ENCODE measurements at places on chromosomes 2 and 18. TPM values are rescaled to one million over a fixed set of nuclear protein-coding genes. Genes with fewer than 3 reads are reported as not detected.

Gene PID1
- total RNA-seq, result not detected

- H3K4me3 ChIP-seq, result peak overlapping the region; percentile 79
- peak overlapping the region; percentile 25 for H3K27ac ChIP-seq
- peaks cover 92% of the 10 kb centered on the region for H3K4me1 ChIP-seq
These were observed 95.1 kb downstream of the ZFP36L2 start for GRCh38 chr2:43131051-43131889.

Gene LRATD1
- total RNA-seq, result not detected

Gene IL36RN
- not detected for total RNA-seq

GRCh38 chr2:55451699-55452098 is 32.0 kb upstream of the CCDC88A start:
- H3K27me3 ChIP-seq, result no peaks in the 10 kb centered on the region
- no peaks in the 10 kb centered on the region for H3K36me3 ChIP-seq
- no peak overlapping the region for H3K27ac ChIP-seq
- no peaks in the 10 kb centered on the region for H3K4me1 ChIP-seq
- H3K4me3 ChIP-seq, result no peak overlapping the region

GRCh38 chr2:240768216-240768615 is 51.8 kb downstream of the KIF1A start:
- no peak overlapping the region for H3K27ac ChIP-seq
- H3K4me3 ChIP-seq, result no peak overlapping the region
- DNase-seq, result no peak
- no peaks in the 10 kb centered on the region for H3K27me3 ChIP-seq
- no peaks in the 10 kb centered on the region for H3K4me1 ChIP-seq

GRCh38 chr18:57923611-57924010 is 120.4 kb upstream of the NEDD4L start:
- DNase-seq, result no peak
- H3K27me3 ChIP-seq, result peaks cover 21% of the 10 kb centered on the region
- H3K27ac ChIP-seq, result no peak overlapping the region
- H3K4me1 ChIP-seq, result no peaks in the 10 kb centered on the region
- no peak overlapping the region for H3K4me3 ChIP-seq

DNA sequence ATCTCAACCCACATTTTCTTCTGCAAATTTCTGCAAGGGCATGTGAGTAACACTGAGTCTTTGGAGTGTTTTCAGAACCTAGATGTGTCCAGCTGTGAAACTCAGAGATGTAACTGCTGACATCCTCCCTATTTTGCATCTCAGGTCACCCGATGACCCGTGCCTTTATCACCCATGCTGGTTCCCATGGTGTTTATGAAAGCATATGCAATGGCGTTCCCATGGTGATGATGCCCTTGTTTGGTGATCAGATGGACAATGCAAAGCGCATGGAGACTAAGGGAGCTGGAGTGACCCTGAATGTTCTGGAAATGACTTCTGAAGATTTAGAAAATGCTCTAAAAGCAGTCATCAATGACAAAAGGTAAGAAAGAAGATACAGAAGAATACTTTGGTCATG is 8.0 kb downstream of the UGT1A1 start:
- DNase-seq, result no peak
- no peaks in the 10 kb centered on the region for H3K36me3 ChIP-seq
- no peak overlapping the region for H3K4me3 ChIP-seq
- H3K4me1 ChIP-seq, result no peaks in the 10 kb centered on the region
- no peak overlapping the region for H3K27ac ChIP-seq

DNA sequence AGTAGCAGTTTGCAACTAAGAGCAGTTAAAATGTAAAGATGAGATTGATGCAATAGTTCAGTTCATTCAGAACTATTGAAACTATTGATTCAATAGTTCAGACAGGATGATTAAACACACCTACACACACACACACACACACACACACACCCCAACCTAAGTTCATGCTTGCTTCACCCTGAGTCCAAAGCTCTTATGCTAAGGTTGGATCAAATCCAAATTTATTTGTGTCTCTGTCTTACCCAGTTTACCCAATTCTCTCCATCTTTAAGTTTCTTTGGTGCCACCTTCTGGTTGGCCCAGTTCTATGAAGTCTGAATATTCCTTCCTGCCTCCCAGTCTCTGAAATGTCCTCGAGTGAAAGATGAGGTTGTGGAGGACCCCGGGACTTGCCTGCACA is 5.1 kb downstream of the SERPINB8 start:
- no peak overlapping the region for H3K27ac ChIP-seq
- H3K4me3 ChIP-seq, result no peak overlapping the region
- no peak for DNase-seq
- H3K36me3 ChIP-seq, result peaks cover 4% of the 10 kb centered on the region
- H3K4me1 ChIP-seq, result peaks cover 39% of the 10 kb centered on the region

Gene SP9
- not detected for total RNA-seq

Gene CNRIP1
- not detected for total RNA-seq

Gene ZSWIM2
- not detected for total RNA-seq

DNA sequence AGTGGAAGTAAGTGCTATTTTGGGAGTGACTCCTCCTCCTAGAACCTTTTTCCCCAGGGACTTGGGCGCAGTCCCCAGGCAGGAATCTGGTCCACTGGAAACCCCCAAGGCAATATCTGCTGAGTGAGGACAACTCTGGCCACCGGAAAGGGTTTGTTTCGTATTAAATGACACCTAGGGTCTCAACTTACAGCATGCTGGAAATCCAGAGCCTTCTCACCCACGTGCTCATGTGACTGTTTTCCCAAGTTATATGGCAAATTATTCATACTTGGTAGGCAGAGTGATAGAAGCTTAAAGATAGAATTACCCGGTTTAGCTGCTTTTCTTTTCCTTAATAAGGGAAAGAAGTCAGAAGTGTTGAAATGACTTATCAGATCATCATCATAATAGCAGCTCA is 436.9 kb upstream of the SPRED2 start:
- no peak for DNase-seq
- H3K27me3 ChIP-seq, result no peaks in the 10 kb centered on the region
- no peak overlapping the region for H3K4me3 ChIP-seq
- H3K27ac ChIP-seq, result no peak overlapping the region
- H3K36me3 ChIP-seq, result no peaks in the 10 kb centered on the region

GRCh38 chr2:19021100-19021476 is 337.3 kb downstream of the OSR1 start:
- H3K27ac ChIP-seq, result no peak overlapping the region
- no peak overlapping the region for H3K4me3 ChIP-seq
- no peak for DNase-seq
- no peaks in the 10 kb centered on the region for H3K27me3 ChIP-seq
- H3K4me1 ChIP-seq, result no peaks in the 10 kb centered on the region
- no peaks in the 10 kb centered on the region for H3K36me3 ChIP-seq

Gene KHK
- 11.9 TPM for total RNA-seq

DNA sequence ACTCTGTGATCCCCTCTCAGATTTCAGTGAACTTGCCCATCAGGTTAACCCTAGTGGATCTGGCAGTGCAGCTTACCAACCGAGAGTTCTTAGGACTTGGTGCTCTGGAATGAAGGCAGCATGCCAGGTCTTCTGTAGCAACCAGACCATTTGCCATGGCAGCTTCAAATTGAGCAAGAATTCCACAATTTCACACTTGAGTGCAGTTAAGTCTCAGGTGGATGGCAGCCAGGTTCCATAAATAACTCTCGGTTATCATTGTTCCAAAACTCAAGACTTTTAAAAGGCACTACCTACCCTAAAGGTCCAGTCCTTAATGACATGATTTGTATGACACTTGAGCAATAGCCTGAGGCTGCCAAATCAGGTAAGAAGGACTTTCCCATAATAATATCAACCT is 48.1 kb downstream of the GALNT3 start:
- H3K27ac ChIP-seq, result no peak overlapping the region
- H3K4me1 ChIP-seq, result no peaks in the 10 kb centered on the region
- H3K36me3 ChIP-seq, result no peaks in the 10 kb centered on the region

Gene SLC5A7
- not detected for total RNA-seq

GRCh38 chr18:5974696-5975095 is 79.4 kb upstream of the TMEM200C start:
- H3K27ac ChIP-seq, result no peak overlapping the region
- H3K27me3 ChIP-seq, result peaks cover 4% of the 10 kb centered on the region
- no peak overlapping the region for H3K4me3 ChIP-seq
- no peak for DNase-seq
- H3K4me1 ChIP-seq, result peaks cover 15% of the 10 kb centered on the region

- no peak for DNase-seq
- peaks cover 11% of the 10 kb centered on the region for H3K4me1 ChIP-seq
- H3K27me3 ChIP-seq, result no peaks in the 10 kb centered on the region
- no peak overlapping the region for H3K4me3 ChIP-seq
- no peak overlapping the region for H3K27ac ChIP-seq
- H3K36me3 ChIP-seq, result no peaks in the 10 kb centered on the region
These were observed 3.8 kb upstream of the UXS1 start for GRCh38 chr2:106197878-106198277.

- H3K27ac ChIP-seq, result no peak overlapping the region
- no peaks in the 10 kb centered on the region for H3K4me1 ChIP-seq
- no peaks in the 10 kb centered on the region for H3K36me3 ChIP-seq
- H3K27me3 ChIP-seq, result peaks cover 14% of the 10 kb centered on the region
These were observed 76.8 kb downstream of the CACNB4 start for GRCh38 chr2:152022090-152022489.

DNA sequence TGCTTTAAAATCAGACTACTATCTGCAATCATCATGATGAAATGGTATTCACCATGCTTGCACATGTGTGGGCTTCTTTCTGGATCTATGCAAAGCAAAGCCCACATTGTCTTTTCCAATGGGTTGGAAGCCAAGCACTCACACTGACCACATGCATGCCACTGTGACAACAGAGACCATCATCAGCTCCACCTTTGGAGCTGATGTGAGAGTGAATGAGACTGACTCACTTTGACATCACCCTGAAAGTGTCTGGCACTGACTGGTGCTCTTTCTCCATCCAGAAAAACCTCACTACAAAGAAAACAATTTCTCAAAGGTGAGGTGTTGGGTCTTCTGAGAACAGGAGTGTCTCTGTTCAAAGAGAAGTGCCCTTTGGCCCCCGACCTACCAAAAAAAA is 4.7 kb downstream of the MYO5B start:
- peak overlapping the region; percentile 46 for H3K4me3 ChIP-seq
- H3K27me3 ChIP-seq, result peaks cover 63% of the 10 kb centered on the region
- no peak overlapping the region for H3K27ac ChIP-seq
- DNase-seq, result peak; percentile 11
- H3K4me1 ChIP-seq, result peaks cover 28% of the 10 kb centered on the region

Gene GAREM2
- 1.4 TPM for total RNA-seq

DNA sequence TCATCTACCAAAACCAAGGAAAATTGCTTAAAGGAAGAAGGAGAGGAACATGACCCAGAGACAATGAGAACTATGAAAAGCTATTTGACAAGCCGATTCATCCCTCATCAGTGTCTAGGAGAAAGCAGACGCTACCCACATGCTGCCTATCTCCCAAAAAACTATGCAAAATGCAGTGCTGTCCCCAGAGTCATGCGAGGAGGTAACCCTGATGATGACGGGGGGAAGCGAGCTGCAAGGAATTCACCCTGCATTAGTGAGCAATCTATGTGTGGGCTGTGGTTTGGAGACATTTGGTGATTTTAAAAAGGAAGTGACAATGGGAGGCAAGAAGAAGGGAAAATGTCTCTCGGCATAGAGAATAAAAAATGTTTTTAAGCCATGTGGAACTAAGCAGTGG is 472.7 kb downstream of the CMPK2 start:
- no peak overlapping the region for H3K27ac ChIP-seq
- H3K4me3 ChIP-seq, result no peak overlapping the region
- no peak for DNase-seq
- no peaks in the 10 kb centered on the region for H3K36me3 ChIP-seq
- H3K4me1 ChIP-seq, result no peaks in the 10 kb centered on the region
- no peaks in the 10 kb centered on the region for H3K27me3 ChIP-seq

GRCh38 chr2:66560683-66561082 is 125.8 kb downstream of the MEIS1 start:
- H3K4me3 ChIP-seq, result no peak overlapping the region
- no peak overlapping the region for H3K27ac ChIP-seq
- DNase-seq, result no peak
- no peaks in the 10 kb centered on the region for H3K27me3 ChIP-seq
- no peaks in the 10 kb centered on the region for H3K36me3 ChIP-seq

Gene TMEM247
- total RNA-seq, result not detected

- H3K4me1 ChIP-seq, result peaks cover 36% of the 10 kb centered on the region
- H3K36me3 ChIP-seq, result no peaks in the 10 kb centered on the region
- H3K27me3 ChIP-seq, result no peaks in the 10 kb centered on the region
- DNase-seq, result no peak
- no peak overlapping the region for H3K4me3 ChIP-seq
These were observed 90.4 kb downstream of the SPTBN1 start for GRCh38 chr2:54546518-54546917.

- DNase-seq, result no peak
- no peaks in the 10 kb centered on the region for H3K4me1 ChIP-seq
- H3K4me3 ChIP-seq, result no peak overlapping the region
- no peaks in the 10 kb centered on the region for H3K36me3 ChIP-seq
- H3K27ac ChIP-seq, result no peak overlapping the region
These were observed 18.0 kb upstream of the KLHL23 start for GRCh38 chr2:169715379-169716237.

Gene ALMS1
- 13.0 TPM for total RNA-seq

- H3K36me3 ChIP-seq, result no peaks in the 10 kb centered on the region
- DNase-seq, result no peak
- no peaks in the 10 kb centered on the region for H3K27me3 ChIP-seq
- peaks cover 38% of the 10 kb centered on the region for H3K4me1 ChIP-seq
These were observed 15.9 kb downstream of the TRIB2 start for GRCh38 chr2:12732651-12733050.

GRCh38 chr2:34161549-34161948 is 562.5 kb upstream of the FAM98A start:
- no peaks in the 10 kb centered on the region for H3K36me3 ChIP-seq
- H3K27me3 ChIP-seq, result no peaks in the 10 kb centered on the region
- H3K4me3 ChIP-seq, result no peak overlapping the region
- H3K4me1 ChIP-seq, result no peaks in the 10 kb centered on the region
- no peak for DNase-seq
- no peak overlapping the region for H3K27ac ChIP-seq

DNA sequence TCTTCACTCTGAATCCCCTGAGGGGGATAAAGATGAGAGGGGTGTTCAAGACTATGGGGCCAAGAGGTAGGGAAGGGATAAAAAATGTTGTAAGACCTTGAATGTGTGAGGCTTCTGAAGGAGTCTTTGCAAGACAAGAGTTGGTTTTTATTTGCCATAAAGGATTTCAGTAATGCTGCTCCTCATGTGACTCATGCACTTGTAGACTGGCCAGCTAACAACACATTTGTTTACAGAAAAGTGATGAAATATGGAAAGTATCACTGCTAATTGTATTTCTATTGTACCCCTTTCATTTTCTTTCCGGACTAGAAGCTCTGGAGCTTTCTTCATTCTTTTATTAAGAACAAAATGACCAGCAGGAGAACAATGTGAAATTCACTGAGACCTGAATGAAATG is 782.1 kb downstream of the EPHA4 start:
- no peaks in the 10 kb centered on the region for H3K4me1 ChIP-seq
- no peak overlapping the region for H3K4me3 ChIP-seq
- no peak overlapping the region for H3K27ac ChIP-seq
- no peaks in the 10 kb centered on the region for H3K36me3 ChIP-seq
